Memory B cell (primary cell): ENCODE measurements at places on chromosomes 3 and 15.
A peak's percentile ranks its signal among the peaks of the same experiment; 100 is the strongest.

- no peak for DNase-seq
These were observed 10.7 kb upstream of the TOPBP1 start for GRCh38 chr3:133672461-133672860.

DNA sequence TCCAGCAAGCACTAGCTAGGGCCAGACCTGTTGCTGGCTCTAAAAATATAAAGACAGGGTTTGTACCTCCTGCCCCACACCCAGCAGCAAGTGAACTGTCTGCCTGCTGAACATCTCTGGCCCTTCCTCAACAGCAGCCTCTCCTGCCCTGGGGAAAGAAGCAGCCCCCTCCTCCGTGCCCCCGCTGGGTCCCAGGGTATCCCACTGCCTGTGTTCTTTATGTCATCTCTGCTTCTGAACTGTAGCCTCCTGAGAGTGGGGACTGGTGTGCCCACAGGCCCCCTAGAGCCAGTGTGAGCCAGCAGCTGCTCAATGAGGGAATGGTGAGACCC, 54.5 kb downstream of the ACAD9 start:
- DNase-seq, result no peak

DNA sequence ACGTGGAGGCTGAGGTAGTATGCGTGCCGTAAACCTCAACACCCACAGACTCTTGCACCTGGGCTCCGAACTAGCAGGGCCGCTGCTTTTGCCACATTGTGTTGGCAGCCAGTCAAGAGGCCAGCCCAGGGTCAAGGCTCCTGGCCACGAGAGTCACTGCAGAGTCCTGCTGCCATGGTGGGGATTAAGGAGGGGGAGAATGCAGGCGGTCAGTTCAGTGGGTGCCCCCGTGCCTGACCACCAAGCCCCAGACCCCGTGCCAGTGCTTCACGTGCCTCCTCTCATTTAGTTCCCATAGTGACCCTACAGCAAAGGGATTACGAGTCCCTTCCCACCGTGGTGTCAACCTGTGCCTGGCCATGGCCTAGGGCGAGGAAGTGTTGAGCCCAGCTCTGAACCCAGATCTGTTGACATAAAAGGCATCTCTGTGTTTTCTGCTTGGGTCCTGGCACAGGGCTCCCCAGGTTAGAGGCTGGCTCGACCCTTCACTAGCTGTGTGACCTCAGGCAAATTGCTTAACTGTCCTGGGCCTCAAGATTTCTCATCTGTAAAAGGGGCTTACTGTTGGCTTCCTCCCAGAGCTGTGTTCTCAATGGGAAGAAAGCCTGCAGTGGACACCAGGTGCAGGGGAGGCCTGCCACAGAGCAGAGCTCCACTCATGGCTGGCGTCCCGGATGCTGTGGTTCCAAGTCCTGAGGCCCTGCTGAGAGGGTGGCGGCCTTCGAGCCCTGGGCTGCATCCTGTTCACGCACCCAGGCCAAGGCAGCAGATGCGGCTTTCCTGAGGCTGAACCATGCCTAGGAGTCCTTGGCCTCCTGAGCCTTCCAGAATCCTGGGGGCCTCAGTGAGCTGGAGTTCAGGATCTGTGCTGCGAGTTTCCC, 32.8 kb downstream of the FBLN2 start:
- DNase-seq, result no peak

DNA sequence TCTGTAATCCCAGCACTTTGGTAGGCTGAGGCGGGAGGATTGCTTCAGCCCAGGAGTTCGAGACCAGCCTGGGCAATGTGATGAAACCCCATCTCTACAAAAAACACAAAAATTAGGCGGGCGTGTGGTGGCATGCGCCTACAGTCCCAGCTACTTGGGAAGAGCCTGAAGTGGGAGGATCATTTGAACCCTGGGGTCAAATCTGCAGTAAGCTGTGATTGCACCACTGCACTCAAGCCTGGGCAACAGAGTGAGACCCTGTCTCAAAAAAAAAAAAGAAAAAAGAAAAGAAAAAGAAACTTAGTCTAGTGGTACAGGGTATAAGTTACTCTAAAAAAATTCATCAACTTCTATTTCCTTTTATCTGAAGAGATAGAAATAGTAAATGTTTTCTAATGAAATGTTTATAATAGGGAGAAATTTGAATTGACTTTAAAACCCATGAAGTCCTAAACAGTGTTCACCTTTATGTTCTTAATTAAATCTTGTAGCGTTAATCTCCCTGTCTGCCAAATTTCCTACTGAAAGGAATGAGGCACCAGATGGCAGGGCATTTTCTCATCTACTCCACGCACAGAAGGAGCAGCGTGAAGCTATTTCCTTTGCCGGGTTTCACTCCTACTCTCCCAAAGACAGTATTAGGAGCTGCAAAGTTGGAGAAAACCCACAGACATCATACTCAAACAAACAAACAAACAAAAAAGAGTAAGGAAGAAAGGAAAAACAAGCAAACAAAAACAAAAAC, 1.9 kb downstream of the PCLAF start:
- no peak for DNase-seq

DNA sequence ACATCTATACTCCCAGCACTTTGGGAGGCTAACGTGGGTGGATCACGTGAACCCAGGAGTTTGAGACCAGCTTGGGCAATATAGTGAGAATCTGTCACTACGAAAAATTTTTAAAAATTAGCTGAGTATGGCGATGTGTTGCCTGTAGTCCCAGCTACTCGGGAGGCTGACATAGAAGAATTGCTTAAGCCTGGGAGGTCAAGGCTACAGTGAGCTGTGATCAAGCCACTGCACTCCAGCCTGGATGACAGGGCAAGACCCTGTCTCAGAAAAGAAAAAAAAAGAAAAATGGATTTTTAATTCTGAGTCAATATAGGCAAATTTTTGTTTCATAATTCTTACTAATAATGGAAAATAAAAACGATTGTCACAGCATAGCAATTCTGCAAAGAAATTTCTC, 13.3 kb downstream of the C3orf49 start:
- DNase-seq, result no peak

GRCh38 chr3:5160940-5161858, 26.3 kb upstream of the EDEM1 start:
- no peak for DNase-seq

DNA sequence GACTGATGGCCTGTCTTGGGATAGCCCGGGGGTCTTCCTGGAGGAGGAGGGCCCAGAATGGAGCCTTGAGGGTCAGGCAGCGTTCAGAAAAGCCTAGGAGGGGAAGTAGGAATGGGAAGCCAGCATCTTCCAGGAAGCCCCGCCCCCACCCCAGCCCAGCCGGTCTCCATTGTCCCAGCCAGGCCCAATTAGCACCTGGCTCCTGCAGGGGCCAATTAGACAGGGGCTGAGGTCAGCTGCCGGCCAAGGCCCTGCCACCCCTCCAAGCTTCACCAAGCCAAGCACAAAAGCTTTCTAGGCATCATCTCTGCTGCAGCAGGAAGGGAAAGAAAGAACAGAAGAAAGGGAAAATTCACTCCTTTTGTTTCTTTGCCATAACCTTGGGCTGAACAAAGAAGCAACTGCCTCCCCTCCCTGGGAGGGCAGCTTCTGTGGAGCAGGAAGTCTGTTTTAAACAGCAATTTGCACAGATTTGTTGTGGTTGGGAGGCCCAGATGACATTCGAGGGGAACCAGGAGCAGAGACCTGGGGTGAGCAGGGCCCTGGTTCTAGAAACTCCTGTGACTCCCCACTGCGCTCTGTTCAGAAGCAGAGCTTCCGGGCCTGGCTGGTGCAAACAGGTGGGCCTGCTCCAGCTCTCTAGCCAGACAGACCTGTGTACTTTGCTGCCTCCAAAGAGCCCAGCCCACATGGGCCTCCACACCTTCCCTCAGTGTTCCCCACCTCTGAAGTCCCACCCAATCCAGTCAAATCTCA, 47.7 kb downstream of the CYP11A1 start:
- DNase-seq, result no peak

GRCh38 chr3:31227131-31227562, 305.6 kb upstream of the STT3B start:
- DNase-seq, result peak; percentile 68

- no peak for DNase-seq
These were observed 165.6 kb downstream of the FAM43A start for GRCh38 chr3:194851254-194851653.

DNA sequence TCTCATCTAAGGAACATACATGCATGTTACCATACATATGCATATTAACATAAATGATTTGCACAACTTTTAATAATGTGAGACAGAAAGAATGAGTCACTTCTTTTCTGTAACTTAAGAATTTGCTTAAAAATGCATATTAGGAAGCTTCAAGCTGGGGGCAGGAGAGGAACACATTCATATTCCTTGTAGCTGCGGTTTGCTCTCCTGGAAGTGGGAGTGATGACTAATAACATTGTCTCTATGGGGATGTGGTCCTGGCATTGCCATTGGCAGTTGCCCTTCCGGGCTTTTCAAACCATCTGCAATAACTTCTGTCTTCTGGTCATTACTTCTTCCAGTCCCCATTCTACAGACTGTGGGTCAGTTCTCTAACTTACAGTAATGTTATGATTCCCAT, 15.6 kb downstream of the CHST2 start:
- DNase-seq, result no peak

DNA sequence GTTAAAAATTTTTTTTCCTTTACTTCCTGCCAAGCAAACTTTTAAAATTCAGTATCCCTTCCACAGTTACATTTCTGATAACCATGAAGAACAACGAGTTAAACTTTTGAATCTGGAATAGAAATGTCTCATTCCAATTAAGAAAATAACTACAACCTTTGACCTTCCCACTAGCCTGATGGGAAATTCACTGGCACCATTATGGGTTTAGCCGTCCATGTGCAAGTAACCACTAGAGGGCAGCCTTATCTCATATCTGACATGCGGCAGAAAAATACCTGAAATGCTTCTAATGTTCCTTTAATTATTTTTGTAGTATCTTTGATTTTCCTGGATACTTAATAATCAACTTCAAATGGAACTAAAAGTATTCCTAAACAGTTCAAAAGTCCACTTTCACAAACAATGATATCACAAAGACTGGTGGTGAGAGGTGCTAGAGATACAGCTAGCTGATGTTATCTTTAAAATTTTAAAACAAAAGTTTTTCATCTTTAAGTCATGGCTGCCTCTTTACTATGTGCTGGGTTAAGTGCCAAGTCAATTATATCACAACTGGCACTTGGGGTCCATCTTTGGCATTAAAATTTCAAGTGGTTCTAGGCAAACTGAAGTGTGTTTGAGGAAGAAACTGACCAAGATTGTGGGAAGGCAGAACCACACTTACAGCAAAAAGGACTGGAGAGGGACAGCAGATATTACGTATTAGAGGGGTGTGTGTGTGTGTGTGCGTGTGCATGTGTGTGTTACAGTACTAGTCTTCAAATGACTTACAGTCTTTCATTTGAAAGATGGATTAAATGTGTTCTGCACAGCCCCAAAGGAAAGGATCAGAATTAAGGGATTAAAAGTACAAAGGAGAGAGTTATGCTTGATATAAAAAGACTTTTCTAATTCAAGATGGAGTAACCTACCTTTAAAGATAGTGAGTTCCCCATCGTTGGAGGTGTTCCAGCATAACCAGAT, 107.1 kb upstream of the ICE2 start:
- peak; percentile 49 for DNase-seq

DNA sequence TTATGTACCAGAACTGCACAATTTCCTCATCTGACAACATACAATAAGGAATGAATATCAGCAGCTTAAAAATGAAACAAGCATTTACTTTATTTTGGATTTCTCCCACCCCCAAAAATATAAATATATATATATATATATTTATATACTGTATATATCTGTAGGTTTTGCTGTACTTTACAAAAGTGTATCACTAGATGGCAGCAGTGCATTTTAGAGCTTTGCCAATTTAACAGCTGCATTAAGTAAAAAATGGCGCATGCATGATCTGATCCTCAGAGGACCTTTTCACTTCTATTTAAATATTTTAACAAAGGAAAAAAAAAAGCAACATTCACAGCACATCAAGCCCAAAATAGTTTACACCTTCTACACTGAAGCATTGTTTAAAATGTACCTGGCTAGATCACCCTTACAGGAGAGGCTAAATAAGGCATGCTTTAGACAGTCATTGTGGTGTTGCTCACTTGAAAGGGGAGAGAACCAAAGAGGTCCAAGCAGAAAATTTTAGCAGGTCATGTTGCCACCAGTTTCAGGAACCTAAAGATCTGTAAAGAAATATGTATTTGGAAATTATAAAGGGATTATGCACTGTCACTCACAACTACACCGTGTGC, 72.6 kb downstream of the NPTN start:
- no peak for DNase-seq

DNA sequence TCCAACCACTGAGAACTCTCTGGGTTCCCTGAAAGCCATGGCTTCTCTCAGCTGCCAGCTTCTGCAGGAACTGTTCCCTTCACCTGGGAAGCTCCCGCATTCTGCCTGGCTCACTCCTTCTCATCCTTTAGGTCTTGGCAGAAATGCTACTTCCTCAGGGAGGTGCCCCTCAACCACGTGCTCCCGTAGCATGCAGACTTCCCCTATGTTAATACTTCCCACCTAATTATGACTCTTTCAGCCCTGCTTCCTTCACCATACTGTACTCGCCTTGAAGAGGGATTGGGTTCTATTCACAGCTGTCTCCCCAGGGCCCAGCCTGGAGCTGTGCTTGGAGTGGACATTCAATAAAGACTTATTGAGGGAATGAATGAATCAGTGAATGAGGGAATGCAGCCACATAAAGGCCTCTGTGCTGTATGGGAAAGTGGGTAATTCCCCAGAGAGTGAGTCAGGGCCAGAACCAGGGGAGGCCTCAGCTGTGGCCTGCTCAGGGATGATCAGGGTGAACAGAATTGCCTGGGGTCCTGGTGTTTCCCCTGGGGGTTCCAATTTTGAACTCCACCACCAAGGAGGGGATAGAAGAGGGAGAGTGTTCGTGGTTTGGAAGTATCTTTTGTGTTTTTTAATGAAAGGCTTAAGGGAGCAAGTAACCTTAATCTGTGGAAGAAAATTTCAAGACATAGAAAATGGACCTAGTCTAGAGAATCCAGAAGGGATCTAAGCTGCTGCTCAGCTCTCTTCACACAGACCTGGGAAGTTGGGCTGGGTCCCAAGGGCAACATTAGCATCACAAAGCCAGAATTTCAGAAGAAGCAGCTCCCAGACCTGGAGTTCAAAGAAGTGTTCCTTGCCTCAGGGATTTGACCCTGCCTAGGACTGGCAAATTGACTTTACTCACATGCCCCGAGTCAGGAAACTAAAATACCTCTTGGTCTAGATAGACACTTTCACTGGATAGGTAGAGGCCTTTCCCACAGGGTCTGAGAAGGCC, 14.6 kb upstream of the FAM107A start:
- DNase-seq, result no peak

GRCh38 chr3:136404056-136404455, 153.9 kb downstream of the PCCB start:
- no peak for DNase-seq

- no peak for DNase-seq
These were observed 484.6 kb downstream of the ROBO2 start for GRCh38 chr3:77524463-77524862.

GRCh38 chr15:83153288-83153687, 45.8 kb downstream of the TM6SF1 start:
- no peak for DNase-seq
